ENCODE measurements at places on chromosomes 7 and 10.

DNA sequence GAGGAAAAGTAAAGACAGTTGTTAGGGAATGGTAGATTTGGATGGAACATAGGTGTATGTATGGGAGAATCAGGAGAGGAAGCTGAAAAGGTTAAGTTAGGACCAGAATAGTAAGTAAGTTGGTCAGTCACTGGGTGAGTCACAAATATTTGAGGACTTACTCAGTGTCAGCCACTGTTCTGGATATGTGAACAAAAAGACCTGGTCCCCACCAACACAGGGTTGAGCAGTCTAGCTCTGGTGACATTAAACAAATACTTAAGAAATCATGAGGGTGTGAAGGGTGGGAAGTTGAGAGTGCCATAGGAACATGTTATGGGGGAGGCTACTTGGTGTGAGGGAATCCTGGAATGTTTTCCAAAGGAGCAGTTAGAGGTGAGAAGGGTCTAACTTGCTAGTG is 246.9 kb downstream of the PTEN start:
- DNase-seq = no peak

GRCh38 chr10:85609509-85609908 is 757.1 kb downstream of the GRID1 start:
- DNase-seq = no peak

GRCh38 chr7:99368750-99369389 is 5.7 kb upstream of the ARPC1B start:
- DNase-seq = no peak

GRCh38 chr7:30348083-30348560 is 63.7 kb downstream of the ZNRF2 start:
- no peak for DNase-seq

- DNase-seq = no peak
These were observed 31.3 kb downstream of the RSBN1L start for GRCh38 chr7:77727527-77727926.

- DNase-seq = no peak
These were observed 110.6 kb downstream of the RAB11FIP2 start for GRCh38 chr10:117936141-117936540.
